ENCODE measurements at places on chromosomes 12 and 14. TPM values are rescaled to one million over a fixed set of nuclear protein-coding genes. Genes with fewer than 3 reads are reported as not detected.

The KRT73 gene
- not detected for total RNA-seq

The PPP1R36 gene
- 0.63 TPM for total RNA-seq

The SMCO2 gene
- total RNA-seq: not detected

The AKAP5 gene
- total RNA-seq: 2.9 TPM

DNA sequence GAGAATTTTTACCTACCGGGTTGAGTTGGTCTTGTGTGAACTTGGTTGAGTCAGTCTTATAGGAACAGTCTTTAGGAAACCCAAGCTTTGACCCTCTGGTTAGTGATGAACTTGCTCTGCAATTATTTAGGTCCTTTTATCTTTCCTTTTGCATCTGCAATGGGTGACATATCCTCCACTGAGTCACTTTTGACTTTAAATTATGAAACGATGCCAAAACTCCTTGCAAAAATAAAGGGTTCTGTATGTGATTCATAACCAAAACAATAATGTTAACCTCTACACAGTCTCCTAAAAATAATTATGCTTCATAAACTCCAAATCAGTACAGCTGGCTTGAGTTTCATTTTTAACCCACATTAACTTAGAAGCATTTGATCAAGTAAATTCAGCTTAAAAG is 979.4 kb downstream of the GALC start:
- peak; percentile 52 for DNase-seq

- no peak for DNase-seq
Measured at GRCh38 chr12:6226002-6226678, 25.9 kb downstream of the CD9 start.

- DNase-seq: no peak
Measured at GRCh38 chr12:11618046-11618445, 31.4 kb upstream of the ETV6 start.

GRCh38 chr12:56520048-56520447 is 1.6 kb upstream of the RBMS2 start:
- DNase-seq: peak; percentile 19
